ENCODE measurements at places on chromosomes 7 and 10.

DNA sequence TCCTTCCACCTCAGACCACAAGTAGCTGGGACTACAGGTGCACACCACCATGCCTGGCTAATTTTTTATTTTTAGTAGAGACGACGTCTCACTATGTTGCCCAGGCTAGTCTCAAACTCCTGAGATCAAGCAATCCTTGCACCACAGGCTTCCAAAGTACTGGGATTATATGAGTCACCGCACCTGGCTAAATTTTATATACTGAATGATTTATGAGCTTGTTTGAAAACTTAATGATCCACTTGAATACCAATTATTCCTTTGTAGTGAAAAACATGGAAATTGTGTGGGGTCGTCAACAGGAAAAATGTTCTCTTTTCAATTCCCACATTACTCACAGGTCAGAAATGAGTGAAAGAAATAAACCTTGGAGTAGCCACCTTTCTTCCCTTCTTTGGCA, 31.3 kb downstream of the RAPGEF5 start:
- DNase-seq = no peak

GRCh38 chr10:4459531-4459930, 366.5 kb upstream of the AKR1E2 start:
- no peak for DNase-seq

GRCh38 chr10:111475720-111476119, 398.9 kb downstream of the ADRA2A start:
- DNase-seq = no peak

DNA sequence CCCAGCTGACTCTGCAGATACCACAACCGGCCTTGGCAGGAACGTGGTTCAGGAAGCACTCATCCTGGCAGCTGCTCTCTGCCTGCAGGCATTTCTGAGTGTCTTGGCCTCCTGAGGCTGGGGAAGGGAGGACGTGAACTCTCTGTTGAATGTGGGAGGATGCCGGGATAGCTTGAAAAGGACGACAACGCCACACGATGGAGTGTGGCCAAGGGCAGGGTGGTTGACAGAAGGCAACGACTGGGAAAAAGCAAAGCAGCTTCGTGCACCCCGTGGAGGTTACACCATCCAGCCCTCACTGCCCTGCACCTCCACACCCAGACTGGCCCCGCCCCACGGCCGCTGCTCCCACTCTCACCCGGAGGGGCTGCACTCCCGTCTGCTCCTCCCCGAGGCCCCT, 466.1 kb upstream of the FOXK1 start:
- DNase-seq = no peak

DNA sequence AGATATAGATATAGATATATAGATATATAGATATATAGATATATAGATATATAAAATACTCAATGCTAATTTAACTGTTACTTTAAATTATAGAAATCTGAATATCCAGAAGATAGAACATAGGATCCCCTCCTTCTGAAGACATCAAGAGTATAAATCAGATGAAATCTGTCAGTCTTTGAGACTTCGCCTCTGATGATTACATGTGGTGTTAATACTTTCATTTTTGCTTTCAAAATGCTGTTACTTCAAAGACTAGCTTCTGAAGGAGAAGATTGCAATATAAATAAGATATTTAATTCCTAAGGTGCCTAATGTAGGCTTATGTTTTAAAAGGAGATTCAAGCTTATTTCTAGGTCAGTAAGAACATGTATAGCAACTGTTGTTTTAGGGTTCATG, 180.4 kb downstream of the TSPAN12 start:
- no peak for DNase-seq

DNA sequence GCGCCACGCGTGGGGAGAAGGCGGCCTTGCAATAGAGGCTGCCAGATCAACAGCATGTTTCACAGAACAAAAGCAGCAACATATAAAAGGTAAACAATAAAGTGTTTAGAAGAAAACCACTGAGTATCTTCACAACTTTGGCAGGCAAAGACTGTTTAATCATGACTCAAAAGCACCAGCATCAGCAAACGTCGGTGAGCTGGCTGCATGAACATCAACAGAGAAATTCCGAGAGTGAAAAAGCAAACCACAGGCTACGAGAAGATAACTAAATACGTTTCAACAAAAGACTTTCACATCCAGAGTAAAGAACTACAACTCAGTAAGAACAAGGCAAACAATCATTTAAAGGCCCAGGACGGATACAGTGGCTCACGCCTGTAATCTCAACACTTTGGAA, 172.0 kb downstream of the MAD1L1 start:
- DNase-seq = no peak

GRCh38 chr10:43396061-43396927, 12.7 kb downstream of the HNRNPF start:
- DNase-seq = peak; percentile 72

GRCh38 chr10:49164559-49165188, 23.5 kb downstream of the TMEM273 start:
- no peak for DNase-seq
